ENCODE measurements at places on chromosomes 7 and 10.

DNA sequence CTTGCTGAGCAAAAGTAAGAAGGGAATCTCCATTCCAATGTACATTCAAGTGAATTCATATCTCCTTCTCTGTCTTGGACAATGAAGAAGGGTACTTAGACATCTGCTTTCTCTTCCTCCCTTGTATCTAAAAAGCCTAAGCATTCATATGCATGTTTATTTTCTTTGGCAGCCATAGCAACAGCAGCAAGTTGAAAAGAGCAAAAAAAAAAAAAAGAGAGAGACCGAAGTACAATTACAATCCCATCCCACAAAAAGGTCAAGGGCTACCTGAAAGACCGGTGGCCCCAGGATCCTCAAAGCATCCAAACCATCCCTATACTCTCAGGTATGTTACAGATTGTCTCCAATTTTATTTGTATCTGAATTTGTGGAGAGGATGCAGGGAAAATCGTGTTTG is 4.1 kb downstream of the OR2F1 start:
- no peak for DNase-seq

GRCh38 chr10:72340510-72341261 is 14.0 kb downstream of the DNAJB12 start:
- DNase-seq: peak; percentile 6

- no peak for DNase-seq
These were observed 18.4 kb upstream of the CALN1 start for GRCh38 chr7:72430531-72430930.

DNA sequence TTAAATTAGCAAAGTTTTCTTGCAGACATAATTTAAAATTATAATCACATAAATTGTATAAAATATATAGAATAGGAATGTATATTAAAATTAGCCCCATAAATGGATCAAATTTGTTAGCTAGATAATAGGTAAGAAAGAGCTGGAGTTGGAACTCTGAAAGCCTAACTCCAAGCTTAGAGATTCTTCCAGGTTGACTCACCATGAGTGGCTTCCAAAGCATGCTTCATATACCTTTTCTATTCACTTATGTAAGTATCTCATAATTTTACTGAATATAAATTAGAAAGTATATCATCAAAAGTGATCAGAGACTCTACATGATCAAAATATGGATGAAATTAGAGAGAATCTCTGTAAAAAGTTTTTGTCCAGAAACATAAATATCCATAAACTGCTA is 320.7 kb upstream of the MAGI2 start:
- no peak for DNase-seq

GRCh38 chr10:47164126-47164799 is 135.7 kb upstream of the GDF10 start:
- no peak for DNase-seq

DNA sequence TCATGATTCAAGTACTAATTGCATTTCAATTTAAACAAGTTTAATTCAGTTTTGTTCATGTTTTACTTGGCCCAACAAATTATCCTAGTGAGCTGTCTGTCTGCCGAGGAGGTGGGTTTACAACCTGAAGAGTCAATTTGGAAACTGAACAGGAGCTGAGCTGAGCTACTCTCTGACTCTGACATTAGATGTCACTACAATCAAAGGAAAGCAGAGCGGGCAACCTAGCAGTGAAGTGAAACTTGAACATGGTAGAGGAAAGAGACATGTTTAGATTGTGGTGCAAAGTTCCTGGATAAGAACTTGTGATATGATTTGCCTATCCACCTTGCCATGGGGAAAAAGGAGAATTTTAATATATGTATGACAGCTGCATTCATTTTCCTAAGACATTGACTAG is 9.6 kb upstream of the AGR3 start:
- no peak for DNase-seq

DNA sequence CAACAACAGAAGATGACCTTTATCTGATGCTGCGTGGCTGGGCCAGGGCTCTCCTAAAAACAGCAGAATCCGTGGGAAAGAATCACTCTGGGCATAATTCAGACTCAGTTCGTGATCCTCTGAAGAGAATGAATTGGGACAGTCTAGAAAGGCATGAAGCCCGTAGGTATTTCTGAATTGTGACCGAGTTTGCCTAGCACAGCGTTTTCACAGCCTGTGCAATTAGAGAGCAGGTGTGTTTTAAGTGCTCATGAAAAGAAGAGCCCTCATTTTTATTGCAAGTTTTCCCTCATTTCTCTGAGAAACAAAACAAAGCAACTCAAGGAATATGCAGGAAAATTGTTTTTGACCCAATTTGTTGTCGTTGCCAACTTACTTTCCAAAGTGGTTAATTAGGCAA is 366.2 kb downstream of the WDR11 start:
- DNase-seq: no peak

- peak; percentile 30 for DNase-seq
These were observed 78.7 kb downstream of the CLEC2L start for GRCh38 chr7:139602143-139602722.

DNA sequence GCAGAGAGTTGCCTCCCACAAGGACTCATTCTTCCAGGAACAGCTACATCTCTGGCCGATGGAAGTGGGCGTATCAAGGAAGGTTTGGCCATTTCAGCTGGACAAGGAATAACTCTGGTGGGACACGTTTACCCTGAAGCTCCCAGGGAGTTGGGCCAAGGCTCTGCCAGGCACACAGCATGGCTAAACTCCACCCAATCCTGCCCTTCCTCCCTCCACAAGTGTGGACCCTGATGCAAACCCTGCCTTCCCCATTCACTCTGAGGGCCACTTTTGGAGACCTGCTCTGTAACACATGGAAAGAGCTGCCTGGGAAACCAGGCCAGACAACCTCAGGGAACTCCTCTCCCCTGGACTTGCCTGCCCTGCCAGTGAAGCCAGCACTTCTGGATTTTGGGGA is 407.8 kb upstream of the FOXK1 start:
- DNase-seq: no peak

DNA sequence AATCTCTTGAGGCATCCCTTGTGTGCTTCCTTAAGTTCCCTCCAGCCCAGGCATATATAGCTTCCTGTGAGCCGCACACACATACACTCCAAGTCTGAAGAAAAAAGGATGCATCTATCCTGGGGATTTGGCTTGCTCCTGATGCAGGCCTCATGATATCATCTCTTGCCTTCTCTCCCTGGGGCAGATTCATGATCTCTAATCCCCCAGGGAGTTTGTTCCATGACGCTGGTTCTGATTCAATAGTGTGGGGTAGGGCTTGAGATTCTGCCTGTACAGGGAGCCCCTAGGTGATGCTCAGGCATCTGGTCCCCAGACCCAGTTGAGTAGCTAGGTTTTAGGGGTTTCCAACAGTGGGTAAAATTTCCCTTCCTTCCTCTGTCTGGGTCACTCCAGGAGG is 1.5 kb downstream of the PON1 start:
- no peak for DNase-seq

- DNase-seq: no peak
These were observed 22.5 kb downstream of the UPP1 start for GRCh38 chr7:48111596-48111995.

- DNase-seq: no peak
These were observed 95.5 kb downstream of the CELF2 start for GRCh38 chr10:11113156-11113555.

DNA sequence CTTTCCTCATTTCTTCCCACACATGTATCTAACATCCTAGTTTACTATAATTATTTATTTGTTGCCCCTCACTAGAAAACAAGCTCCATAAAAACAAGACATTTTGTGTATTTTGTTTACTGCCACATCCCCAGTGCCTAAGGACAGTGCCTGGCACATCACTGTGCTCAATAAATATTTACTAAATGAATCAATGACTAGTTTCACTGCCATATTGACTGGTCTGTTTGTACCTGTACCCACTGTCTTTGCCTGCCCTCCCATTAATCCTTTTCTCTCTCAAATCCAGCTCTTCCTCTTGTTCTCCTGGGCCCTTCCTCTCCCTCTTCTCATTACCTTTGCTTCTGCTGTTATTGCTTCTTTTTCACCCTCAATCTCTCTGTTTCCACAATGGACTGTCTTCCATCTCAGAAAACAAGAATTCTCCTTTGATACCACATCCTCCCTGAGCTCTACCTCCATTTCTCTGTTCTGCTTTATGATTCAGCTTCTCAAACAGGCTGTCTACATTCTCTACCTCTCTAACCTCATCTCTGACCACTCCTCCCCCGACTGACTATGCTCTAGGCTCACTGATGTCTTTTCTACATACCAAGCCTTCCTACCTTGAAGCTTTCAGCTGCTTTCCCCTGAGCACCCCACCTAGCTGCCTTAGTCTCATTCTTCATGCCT is 8.3 kb upstream of the FAM133B start:
- DNase-seq: no peak

GRCh38 chr10:31129271-31129670 is 97.6 kb upstream of the ZNF438 start:
- no peak for DNase-seq

GRCh38 chr7:120052884-120053382 is 220.0 kb upstream of the KCND2 start:
- DNase-seq: peak; percentile 87

GRCh38 chr7:36605261-36606051 is 118.8 kb downstream of the AOAH start:
- no peak for DNase-seq

DNA sequence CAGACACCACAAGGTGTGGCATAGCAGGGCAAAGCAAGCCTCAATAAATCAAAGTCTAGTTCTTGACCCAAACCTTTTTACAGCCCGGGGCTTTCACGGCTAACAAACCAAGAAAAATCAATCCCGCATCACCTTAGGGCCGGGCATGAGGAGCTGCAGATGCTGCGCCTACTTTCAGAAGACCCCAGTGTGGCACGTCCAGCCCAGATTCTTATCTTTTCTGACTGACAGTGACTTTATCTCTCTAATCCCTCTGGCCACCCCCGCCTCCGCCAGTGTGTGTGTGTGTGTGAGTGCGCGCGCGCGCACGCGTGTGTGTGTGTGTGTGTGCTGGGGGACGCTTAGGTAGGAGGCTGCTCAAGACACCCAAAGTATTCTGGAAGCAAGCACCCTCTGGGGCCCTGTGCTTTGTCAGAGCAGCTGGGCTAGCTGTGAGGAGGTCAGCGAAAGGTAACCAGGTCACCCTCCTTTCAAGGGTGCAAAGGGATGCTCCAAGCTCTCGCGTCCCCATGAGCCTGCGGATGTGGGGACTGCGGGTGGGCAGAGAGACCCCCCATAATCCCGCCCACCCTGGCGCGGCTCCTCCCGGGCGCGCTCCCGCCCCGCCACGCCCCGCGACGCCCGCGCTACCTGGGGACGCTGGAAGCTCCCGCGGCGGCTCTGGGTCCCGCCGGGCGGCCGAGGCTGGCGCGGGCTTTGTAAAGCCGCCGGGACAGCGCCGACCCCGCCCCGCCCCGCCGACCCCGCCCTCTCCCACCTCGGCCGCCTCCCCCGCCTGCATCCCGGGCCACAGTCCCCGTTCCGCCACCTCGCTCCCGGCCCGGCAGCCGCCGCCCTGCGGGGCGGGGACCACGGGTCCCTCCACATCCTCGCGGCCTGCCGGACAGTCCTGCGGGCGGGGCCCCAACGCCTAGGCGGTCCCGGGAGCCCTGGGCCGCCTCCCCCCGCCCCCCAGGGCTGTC is 57.1 kb upstream of the RHOBTB1 start:
- no peak for DNase-seq

GRCh38 chr7:80876894-80877414 is 41.9 kb downstream of the SEMA3C start:
- no peak for DNase-seq

GRCh38 chr7:19118636-19119371 is 1.4 kb upstream of the TWIST1 start:
- no peak for DNase-seq

DNA sequence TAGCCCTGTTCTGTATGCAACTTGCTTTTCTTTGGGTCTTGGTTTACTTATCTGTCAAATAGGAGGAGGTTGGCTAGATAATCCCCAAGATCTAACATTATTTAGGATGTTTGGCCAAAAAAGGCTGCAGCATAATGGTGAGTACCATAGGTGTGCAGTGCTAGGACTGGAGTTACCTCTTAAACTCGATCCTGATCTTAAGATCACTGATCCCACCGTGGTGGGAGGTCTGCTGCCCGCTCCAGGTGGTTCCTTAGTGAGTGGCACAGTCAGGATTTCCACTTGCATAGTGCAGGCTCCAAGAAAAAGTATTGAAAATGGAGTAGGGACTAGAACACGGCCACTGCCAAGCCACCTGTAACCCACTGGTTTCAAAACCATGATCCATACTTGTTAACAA is 66.9 kb downstream of the KLHDC10 start:
- no peak for DNase-seq

GRCh38 chr10:28403090-28403489 is 100.2 kb upstream of the MPP7 start:
- no peak for DNase-seq

DNA sequence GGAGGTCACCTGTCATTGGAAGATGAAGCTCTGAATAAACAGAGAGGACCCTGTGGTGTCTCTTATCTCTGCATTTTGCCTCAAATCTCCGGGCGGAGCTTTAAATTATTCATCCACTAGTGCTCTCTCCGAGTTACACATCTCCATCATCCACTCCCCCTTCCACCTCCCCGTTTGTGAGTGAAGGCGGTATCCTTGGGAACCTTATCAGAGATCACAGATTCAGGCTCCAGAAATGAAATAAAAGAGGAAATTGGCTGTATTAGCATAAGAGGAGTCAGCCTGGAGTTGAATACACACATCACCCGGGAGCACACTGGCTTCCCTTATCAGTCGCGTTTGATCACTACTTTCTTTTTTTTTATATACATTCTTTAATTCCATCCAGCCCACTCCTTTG is 1184.8 kb downstream of the GATA3 start:
- no peak for DNase-seq

GRCh38 chr10:11825796-11826414 is 2.7 kb downstream of the PROSER2 start:
- DNase-seq: no peak

GRCh38 chr7:17746020-17746530 is 194.2 kb downstream of the SNX13 start:
- no peak for DNase-seq

DNA sequence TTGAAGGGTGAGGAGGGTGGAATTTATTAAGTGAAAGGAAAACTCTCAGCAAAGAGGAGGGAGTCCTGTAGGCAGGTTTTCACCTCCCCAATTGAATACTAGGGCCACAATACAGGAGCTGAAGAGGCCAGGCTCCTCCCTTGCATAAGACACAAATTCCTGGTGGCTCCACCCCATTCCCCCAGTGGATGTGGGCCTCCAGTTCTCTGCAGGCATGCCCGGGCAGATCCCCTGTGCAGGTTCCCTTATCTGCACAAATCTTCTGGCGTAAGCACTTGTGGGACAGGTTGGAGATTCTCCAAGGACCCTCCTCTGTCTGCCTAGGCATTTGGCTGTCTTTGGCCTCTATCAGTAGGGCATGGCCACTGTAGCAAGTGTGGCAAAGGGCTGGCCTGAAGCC is 847.1 kb upstream of the MBL2 start:
- no peak for DNase-seq

- no peak for DNase-seq
These were observed 127.8 kb downstream of the MGMT start for GRCh38 chr10:129594811-129595210.

- no peak for DNase-seq
These were observed 223.3 kb upstream of the HGF start for GRCh38 chr7:81993186-81993585.

DNA sequence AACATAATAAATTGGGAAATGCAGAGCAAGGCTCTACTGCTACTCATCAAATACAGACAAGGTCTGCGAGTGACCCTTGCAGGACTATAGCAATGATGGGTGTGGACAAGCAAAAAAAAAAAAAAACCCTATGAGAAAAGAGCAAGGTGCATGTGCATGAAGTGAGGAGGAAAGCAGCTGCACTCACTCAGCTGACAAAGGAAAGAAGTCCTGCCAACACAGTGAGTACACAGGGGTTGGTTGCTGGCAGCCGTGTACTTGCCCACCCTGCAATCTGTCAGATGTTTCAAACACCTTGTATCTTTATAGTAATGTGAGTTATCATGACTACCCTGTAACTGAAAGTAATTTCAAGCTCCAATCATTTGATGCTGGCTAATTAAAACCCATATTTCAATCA is 20.5 kb downstream of the CHCHD3 start:
- no peak for DNase-seq

Data from GF-D8 (cell line).